SK-N-SH treated with all-trans-retinoic acid at 6 μM for 48 hours (cell line): ENCODE measurements at places on chromosomes 12 and 14.

- no peak for ATAC-seq
Observed at GRCh38 chr12:94948232-94948810, 55.2 kb downstream of the NDUFA12 start.

GRCh38 chr12:108800591-108800990 is 56.8 kb downstream of the SSH1 start:
- ATAC-seq, result no peak

DNA sequence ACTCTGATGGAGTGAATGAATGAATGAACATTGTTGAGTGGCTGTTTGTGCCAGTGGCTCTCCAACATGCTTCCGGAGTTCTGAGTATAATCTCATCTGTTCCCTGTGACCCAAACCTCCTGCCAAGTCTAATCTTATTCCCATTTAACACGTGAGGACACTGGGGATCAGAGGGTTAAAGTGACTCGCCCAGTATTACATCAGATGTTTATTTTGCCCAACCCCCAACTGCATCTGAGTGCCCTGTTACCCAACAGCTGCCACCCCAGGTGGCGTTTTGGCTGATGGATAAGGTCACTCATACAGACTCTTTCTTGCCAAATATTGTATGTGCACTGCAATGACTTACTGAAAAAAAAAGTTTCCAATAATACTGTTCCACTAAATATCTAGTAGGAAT is 210.9 kb downstream of the EXOC5 start:
- no peak for ATAC-seq

DNA sequence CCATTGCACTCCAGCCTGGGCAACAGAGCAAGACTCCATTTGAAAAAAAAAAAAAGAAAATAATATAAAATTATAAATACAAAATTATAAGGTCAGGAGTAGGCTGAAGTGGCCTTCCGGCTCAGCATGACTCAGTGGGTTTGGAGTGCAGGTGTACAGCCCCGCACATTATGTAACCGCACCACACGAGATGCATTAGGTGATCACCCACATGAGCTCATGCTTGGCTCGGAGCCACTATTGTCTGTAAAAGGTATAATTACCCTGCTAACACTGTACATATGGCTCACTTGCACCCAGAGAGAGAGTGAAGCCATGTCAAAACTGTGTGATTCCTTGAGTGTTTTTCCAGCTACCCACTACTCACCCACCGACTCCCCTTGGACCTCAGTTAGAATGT is 557.0 kb downstream of the SLC6A15 start:
- no peak for ATAC-seq

GRCh38 chr12:126384026-126384564 is 1318.9 kb downstream of the AACS start:
- no peak for ATAC-seq

DNA sequence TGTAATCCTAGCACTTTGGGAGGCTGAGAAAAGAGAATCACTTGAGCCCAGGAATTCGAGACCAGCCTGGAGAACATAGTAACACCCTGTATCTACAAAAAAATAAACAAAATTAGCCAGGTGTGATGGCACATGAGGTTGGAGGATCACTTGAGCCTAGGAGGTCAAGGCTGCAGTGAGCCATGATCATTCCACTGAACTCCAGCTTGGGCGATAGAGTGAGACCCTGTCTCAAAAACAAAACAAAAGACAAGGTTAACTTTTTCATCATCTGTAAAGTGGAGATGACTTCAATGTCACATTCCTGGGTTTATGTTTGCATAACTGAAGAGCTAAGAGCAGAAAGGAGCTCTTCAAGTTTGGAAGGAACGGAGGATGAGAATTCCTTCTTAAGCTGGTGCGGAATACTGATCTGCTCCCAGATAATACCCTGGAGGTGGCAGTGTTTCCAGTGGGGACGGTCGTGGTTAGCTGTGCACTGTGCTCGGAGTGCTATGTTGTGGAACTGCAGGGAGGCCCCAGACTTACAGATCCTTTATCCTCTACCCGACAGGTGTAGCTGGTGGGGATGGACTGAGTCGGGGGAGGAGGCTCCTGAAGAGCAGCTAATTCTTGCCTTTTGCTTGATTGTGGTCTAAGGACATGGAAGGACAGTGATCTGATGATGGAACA is 22.5 kb upstream of the BICD1 start:
- no peak for ATAC-seq

GRCh38 chr14:61861320-61861865 is 99.2 kb downstream of the SNAPC1 start:
- no peak for ATAC-seq

- no peak for ATAC-seq
Observed at GRCh38 chr12:51320311-51320694, 3.7 kb downstream of the BIN2 start.

DNA sequence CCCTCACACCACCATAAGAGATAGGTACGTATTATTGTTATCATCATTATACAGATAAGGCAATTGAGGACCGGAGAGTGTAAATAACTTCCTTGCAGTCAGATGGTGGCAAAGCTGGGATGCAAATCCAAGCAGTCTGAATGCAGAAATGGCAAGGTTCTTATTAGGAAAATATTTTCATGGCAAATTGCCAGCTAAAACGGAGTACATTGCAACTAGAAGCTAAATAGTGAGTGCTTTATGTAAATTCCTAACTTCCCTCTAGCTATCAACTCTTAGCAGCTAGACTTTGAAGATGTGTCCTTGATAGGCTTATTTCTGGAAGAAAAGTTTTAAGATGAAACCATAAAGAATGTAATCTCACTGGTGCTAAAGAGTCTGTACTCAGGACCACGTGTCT is 323.9 kb upstream of the DIO2 start:
- ATAC-seq, result no peak

DNA sequence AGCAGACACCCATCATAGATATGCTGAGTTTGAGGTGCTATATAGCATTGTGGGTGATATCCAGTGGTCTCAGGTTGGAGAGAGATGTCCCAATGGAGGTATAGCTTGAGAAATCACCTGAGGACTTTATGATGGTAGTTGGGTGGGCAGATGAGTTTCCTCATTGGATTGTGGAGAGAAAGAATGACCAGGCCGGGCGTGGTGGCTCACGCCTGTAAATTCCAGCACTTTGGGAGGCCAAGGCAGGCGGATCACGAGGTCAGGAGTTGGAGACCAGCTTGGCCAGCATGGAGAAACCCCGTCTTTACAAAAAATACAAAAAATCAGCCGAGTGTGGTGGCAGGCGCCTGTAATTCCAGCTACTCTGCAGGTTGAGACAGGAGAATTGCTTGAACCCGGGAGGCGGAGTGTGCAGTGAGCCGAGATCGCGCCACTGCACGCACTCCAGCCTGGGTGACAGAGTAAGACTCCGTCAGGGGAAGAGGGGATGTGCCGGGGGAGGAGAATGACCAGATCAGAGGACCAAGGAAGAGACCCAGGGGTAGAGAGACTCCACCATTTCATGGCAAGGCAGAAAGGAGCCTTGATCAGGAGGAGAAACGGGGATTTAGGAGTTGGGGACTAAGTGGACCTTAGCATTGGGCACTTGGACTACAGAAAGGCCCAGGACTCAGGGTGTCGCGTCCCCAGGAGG is 757 bp upstream of the PCK2 start:
- ATAC-seq, result no peak

DNA sequence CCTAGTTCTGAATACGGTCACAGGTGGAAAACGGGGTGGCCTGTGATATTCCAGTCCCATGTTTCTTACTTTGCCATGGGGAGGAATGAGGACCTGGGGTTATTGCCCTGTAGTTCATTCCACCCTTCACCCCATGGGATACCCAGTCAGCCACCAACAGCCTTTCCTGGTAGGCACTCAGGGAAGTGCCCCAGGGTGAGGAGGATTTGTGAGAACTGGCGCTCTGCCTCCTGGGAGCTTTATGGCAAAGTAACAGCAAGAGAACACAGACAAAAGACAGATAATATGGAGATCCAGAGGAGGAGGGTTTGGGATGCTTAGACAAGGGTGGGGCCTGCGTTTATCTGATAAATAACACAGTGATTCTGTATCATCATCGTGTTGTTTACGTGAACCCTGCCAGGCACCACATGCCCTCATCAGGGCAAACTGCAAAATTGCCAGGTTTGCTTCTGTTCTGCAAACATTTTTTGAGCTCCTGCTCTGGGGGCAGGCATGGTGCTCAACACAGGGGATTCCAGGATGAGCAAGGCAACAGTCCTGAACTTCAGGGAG is 223.5 kb downstream of the SLC41A2 start:
- ATAC-seq, result no peak

DNA sequence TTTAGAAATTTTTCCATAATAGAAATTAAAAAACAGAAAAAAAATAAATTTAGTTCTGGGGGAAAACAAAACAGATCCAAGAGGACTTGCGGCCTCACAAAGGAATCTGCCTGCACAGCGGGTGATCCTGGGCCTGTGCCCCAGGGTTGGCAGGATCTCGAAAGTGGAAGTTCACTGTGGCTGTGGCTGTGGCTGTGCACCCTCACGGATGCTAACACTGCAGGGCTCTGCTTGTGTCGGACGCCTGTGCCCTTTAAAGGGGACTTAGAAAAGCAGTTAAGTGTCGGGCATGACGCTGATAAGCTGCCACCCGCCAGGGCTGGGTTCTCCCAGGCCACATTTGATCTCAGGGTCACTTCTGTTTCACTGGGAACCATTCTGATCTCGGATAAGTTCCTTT is 209.1 kb downstream of the TTC7B start:
- ATAC-seq, result no peak

DNA sequence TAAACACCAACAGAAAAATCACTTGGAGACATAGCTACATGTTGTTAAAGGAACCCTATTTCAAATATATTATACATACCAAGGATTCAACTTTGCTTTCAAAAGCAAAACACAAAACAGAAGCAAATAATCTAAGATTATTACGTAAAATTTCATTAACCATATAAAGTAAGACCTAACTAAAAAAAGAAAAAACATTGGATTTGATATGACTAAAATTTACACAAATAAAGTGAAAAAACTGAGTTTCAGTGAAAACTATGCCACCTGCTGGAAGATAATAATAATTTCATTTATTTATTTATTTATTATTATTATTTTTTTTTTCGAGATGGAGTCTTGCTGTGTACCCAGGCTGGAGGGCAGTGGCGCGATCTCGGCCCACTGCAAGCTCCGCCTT is 45.2 kb downstream of the WDHD1 start:
- no peak for ATAC-seq

DNA sequence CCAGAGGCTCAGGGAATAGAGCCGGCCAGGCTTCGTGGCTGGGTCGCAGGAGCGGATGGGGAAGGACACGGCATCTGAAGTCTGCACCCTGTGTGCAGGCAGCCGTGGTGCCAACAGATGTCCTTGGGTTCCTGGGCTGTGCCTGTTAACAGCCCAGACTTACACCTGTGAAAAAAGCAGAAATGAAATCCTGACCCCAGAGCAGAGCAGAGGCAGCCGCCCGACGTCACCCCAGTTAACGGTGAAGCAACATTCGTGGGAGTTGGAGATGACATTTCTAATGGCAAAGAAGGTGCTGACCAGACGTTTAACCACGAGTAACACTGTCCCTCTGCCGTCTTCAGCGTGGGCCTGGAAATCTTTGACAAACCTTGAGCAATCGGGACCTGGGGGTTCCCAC is 200.3 kb upstream of the DIO3 start:
- no peak for ATAC-seq

DNA sequence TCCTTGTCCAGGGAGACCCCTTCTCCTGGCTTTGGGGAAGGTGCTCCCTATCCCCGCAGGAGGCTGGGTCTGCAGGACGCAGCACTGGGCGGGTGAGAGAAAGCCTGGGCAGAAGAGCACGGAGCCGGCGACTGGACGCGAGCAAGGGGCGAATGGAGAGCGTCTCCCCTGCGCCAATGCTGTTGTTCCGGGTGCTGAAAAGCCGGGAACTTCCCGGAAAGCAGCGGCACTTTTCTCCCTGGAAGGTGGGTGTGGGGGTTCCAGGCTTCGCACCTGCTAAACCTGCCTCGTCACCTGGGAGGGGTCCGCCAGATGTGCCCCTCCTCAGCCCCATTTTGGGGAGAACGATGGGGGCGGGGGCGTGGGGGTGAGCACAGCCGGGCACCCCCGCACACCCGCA is 417.1 kb upstream of the TMTC1 start:
- no peak for ATAC-seq

GRCh38 chr12:47711448-47711847 is 5.6 kb upstream of the RPAP3 start:
- ATAC-seq, result no peak

GRCh38 chr14:71680736-71681387 is 251.4 kb upstream of the RGS6 start:
- no peak for ATAC-seq

- ATAC-seq, result no peak
Observed at GRCh38 chr12:54945082-54945481, 39.5 kb downstream of the TESPA1 start.

DNA sequence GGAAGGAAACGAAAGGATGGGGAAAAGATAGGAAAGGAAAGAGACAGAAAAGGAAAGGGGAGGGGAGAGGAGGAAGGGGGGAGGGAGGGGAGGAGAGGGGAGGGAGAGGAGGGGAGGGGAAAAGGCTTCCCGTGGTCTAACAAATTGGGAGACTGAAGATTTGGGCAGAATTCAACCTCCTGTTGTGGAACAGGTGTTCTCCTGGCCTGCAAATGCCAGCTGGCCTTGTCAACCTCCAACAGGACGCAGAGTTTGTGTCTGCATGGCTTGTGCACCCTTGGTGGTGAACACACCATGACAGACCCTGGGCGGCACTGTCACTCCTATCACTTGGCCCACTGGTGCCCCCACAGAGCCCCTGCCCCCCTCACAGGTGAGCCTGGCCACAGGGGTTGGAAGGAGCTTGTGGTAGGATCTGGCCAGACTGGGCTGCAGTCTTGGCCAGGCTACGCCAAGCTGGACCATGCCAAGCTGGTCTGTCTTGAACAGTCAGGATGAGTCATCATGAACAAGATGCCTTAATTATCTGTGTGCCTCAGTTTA is 321.6 kb downstream of the BCL11B start:
- no peak for ATAC-seq

GRCh38 chr12:48979602-48980388 is 1.7 kb downstream of the WNT1 start:
- peak; percentile 6; the same call in 2 of the 3 replicates for ATAC-seq

DNA sequence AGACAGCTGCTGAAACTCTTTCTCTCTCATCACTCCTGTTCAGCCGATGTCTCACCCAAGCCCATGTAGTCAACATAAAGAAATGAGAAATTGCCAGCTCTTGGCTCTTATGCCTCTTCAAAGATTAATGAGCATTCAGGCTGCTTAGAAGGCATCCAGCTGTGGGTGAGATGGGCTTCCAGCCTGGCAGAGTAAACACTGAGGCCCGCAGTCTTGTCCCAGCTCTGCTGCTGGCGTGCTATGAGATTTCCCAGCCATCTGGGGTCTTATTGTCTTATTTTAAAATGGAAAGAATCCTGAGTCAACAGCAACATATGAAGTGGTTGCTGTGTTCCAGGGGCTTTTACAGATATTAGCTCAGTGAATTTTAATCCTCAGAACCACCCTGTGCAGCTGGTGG is 12.6 kb downstream of the RXYLT1 start:
- no peak for ATAC-seq
